ENCODE measurements at places on chromosomes 1 and 21.

GRCh38 chr1:70057500-70057899 lies 147.9 kb downstream of the LRRC40 start:
- no peak for DNase-seq

DNA sequence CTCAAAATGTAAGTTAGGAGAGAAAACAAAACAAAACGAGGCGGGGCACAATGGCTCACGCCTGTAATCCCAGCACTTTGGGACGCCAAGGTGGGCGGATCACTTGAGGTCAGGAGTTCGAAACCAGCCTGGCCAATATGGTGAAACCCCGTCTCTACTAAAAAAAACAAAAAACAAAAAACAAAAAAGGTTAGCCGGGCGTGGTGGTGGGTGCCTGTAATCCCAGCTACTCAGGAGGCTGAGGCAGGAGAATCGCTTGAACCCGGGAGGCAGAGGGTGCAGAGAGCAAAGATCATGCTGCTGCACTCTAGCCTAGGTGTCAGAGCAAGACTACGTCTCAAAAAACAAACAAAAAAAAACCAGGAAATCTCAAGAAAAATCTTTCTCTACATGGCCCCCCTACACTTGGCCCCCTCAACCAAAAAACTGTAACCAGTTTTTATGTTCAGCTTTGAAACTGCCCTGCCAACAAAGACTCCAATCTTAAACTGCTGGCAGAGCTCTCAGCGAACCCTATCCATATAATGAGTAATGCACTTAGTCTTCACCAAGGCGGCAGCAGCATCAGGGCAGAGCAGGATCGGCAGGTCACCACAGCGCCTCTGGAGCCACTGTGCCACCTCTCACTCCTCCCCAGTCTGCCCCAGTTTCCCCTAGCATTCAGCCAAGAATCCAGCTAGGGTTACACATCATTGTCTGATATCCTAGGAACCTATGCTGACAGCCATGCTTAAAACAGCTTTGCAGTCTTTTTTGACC lies 71.7 kb downstream of the JAK1 start:
- DNase-seq = peak; percentile 22

GRCh38 chr1:116439701-116440100 lies 66.7 kb downstream of the ATP1A1 start:
- DNase-seq = no peak

DNA sequence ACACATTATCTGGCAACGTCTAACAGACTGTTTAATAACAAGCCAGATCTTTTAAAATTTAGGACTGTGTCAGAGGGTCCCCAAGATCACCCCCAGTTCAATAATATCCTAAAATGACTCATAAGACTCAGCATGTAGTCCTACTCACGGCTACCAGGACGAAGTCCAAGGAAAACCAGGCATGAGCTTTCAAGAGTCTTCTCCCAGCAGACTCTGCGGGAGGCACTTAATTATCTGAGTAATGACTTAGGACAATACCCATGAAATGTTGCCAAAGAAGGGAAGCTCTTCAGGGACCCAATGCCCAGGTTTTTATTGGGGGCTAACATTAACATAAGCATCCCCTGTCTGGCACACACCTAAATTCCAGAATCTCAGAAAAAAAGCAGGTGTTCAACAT lies 7.0 kb downstream of the HFM1 start:
- no peak for DNase-seq

DNA sequence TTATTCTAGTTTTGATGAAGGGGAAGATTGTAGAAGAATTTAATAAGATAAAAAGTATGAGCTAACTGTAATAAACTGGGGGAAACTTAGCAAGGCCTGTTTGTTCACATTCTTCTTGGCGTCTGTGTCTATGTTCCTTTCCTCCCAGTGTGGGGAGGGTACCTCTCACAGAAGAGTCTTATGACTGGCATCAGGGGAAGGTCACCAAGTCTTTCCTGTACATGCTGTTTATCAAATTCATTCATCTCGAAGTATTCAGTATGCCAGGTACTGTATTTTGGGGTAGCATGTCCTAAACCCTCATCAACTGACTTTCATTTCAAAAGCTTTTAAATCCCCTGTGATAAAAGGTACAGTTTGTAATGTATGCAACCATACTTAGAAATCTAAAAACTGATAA lies 78.4 kb downstream of the HS2ST1 start:
- no peak for DNase-seq

- no peak for DNase-seq
Observed at GRCh38 chr1:21385022-21385421, 54.9 kb upstream of the NBPF3 start.

DNA sequence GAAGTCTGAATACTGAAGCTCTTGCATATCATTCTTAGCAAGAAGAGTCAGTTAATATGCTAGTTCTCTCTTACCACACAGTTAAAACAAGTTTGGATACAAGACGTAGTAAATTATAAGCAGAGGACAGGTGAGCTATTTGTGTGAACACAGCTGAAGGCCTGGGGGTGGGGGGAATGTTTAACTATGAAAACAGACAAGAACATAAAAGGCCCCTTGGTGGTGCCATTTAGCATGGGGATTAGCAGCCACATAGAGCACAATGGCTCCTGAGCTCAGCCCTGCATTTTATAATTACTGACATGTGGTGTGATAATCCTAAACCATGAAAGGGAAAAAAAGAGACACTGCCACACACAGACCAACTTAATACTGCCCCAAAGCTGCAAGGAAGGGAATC lies 94.8 kb downstream of the TGFBR3 start:
- DNase-seq = no peak

- no peak for DNase-seq
Observed at GRCh38 chr1:201742955-201743805, 85.8 kb upstream of the IPO9 start.

- peak; percentile 98 for DNase-seq
Observed at GRCh38 chr1:100631015-100631551, 88.5 kb upstream of the VCAM1 start.

DNA sequence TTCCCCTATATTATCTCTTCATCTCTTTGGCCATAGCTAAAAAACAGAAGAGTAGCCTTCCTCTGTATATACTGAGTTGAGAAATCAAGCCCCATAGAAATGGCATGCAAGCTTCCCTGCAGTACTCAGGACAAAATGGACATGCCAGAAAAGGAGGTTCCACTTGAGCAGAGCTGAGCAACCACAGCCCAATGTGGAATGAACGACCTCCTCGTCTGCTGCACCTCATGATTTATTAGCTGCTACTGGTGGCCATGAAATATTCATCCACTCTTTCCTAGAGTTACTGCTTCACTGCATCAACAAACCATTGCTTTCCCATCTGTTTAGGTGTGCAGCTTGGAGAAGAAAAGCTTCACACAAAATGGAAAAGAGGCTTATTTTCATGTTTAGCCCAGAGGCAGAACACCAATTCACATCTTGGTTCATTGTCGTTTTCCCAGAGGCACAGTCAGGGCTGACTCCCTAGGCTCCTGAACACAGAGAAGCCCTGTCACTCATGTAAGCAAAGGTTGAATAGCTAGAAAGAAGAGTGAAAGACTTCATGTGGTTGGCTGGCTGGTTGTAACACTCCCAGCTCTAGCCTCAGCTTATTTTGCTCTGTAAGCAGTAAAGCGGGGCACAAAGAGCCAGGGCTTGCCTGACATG lies 148.0 kb downstream of the TSEN15 start:
- DNase-seq = peak; percentile 87

DNA sequence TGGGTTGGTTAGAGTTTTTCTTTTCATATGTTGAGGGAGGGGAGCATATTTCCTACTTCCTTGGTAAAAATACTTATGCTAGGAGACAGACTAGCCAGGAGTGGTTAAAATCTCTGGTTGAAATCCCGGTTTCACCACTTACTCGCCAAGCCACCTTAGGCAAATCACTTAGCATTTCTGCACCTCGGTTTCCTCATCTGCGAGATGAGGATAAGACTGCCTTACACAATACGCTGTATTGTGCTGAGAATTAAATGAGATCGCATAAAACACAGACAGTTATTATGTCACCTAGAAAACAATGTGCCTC lies 1.4 kb downstream of the IFFO2 start:
- DNase-seq = no peak

GRCh38 chr1:100516857-100517256 lies 21.1 kb upstream of the GPR88 start:
- no peak for DNase-seq

GRCh38 chr21:46021398-46021797 lies 39.8 kb downstream of the COL6A1 start:
- DNase-seq = no peak

- DNase-seq = no peak
Observed at GRCh38 chr1:73635021-73635420, 563.0 kb downstream of the LRRIQ3 start.

GRCh38 chr1:9904596-9904995 lies 5.5 kb downstream of the CTNNBIP1 start:
- DNase-seq = no peak

- DNase-seq = no peak
Observed at GRCh38 chr1:168443899-168444298, 99.9 kb downstream of the XCL2 start.

DNA sequence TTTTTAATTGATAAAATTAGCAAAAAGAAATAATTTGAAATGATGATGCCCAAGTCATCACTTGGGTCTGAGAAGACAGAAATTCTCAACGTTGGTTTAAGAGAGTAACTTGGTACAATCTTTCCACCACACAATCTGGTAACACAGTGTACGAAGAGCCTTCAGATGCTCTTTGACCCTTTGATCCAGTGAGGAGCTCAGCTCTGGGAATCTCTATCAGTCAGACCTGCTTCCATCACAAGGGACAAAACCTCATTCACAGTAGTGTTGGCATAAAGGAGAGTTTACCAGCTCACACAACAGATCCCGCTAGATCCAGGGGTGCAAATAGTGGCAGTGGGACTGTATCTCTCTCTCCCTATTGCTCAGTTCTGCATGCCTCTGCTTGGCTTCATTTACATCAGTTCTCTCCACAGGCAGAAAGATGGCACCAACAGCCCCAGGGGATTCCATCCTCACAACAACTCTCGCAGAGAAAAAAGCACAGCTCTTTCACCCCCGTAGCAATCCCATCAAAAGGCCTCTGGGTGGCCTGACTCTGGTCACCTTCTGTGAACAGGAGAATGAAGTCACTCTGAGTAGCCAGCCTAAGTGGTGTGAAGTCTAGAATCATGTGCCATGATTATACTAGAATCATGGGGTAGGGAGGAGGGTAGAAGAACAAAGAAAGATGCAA lies 119.7 kb downstream of the ZNF281 start:
- DNase-seq = no peak

- no peak for DNase-seq
Observed at GRCh38 chr1:106447466-106447865, 609.0 kb upstream of the PRMT6 start.

- no peak for DNase-seq
Observed at GRCh38 chr21:17540530-17540929, 27.7 kb downstream of the CXADR start.

DNA sequence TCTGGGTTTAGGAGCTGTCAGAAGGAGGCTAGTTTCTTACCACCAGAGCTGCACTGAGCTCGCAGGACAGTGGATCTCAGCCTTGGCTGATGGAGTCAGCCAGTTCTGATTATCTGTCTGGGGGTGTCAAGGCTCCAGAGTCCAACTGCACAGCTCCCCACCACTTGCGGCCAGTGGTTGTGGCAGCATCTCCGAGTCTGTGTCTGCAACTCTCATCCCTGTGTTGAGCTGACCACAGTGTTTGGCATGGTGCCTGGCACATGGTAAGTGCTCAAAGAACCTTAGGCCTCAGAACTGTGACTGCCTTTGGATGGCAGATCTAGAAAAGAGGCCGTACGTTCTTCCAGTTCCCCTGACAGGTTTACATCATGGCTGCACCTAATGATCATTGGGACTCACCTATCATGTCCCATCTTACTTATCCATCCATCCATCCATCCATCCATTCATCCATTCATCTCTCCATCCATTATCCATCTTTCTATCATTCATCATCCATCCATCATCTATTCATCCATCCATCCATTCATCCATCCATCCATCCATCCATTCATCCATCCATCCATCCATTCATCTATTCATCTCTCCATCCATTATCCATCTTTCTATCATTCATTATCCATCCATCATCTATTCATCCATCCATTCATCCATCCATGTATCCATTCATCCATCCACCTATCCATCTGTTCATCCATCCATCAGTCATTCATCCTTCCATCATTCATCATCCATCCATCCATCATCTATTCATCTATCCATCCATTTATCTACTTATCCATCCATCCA lies 114.5 kb downstream of the CRYAA start:
- no peak for DNase-seq

DNA sequence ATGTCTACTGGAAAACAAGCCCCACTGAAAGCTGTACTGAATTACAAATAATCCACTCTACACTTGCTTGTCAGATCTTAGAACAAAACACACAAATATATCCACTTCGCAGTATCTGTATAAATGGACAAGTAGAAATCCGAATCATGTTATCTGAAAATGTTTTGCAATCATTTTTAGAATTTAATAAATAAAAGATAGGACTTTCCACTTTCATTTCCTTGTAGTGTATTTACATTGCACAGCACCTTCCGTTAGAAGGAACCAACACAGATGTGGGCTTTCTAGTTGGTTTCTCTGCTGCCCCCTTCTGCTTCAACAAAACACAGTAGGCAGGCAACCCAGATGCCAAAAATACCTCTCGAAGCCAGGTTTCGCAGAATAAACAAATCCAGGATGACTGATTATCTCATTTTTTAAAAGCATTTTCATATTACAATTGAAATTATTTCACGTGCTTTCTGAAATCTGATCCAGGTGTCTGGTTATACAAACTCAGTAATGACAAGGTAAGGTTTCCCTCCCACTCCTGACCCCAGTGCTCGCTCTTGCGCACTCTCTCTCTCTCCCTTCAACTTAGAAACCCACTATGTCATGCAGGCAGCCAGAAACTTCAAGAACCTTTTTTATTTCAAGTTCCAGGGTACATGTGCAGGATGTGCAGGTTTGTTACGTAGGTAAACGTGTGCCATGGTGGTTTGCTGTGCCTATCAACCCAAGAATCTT lies 389.9 kb downstream of the SMYD3 start:
- DNase-seq = peak; percentile 11

DNA sequence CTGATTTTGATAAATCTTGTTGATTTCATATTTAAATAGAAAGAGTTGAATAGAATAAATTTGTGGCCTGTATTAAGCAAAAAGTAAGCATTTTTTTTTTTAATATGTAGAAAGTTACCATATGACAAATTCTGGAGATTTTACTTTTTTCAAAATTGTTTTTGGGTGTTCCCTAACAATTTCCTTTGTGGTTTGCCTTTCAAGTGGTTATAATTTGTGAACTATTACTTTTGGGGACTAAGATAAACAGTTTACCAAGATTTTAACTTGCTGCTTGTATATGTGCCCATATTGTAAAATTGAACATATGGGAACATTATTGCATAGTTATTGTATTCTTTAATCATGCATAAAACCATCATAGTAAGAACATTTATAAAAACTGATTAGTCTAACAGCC lies 34.6 kb downstream of the SLC30A7 start:
- DNase-seq = no peak

DNA sequence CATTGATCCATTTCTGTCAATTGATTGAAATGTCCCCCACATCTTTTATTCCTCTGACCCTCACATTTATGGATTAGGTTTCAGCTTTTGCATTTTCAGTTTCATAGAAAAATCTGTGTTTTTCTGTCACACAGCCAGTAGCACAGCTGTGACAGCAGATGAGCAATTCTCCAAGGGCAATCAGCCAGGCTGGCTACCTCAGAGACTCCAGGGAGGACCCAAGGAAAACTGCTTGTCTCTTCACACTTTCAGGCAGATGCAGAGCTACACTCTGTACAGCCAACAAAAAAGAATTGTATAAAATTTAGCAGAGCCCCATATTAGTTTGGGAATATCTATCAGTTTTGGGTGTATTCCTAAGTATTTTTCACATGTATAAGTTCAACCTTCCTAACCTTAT lies 257.2 kb downstream of the LRRC7 start:
- no peak for DNase-seq

Data from kidney glomerular epithelial cell (primary cell).